ENCODE measurements at places on chromosomes 13 and 19.

GRCh38 chr19:50061650-50062049, 35.8 kb downstream of the ZNF473 start:
- DNase-seq, result no peak

- no peak for DNase-seq
Observed at GRCh38 chr13:45156565-45157361, 36.5 kb downstream of the GTF2F2 start.

DNA sequence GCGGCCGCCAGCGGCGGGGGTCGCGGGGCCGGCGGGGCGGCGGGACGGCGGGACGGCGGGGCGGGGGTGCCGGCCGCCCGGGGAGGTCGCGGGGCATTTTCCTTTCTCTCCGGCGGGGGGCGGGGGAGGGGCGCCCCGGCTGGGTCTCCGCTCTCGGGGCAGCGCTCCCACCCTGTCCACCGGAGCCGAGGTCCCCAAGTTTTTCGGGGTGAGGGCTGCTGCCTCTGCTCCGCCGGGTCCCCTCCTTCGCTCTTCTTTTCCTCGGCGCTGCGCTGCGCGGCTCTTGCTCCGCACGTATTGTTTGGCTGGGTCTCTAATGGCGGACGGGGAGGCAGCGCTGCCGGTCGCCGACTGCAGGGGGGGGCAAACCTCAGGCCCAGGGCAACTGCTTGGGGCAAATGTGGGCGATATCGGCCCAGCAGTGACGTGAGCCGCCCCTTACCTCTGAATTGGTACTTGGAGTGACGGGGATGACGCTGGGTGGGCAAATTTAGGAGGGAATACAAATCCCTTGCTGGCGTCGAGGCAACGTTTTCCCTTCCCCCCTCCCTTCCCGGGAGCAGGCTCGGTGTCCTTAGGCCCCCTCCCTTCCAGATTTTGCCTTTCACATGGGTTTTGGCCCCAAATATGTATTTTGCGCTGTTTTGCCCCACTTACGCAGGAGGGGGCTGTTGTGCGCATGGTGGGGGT, 759 bp downstream of the ZMYM2 start:
- DNase-seq, result peak; percentile 51

DNA sequence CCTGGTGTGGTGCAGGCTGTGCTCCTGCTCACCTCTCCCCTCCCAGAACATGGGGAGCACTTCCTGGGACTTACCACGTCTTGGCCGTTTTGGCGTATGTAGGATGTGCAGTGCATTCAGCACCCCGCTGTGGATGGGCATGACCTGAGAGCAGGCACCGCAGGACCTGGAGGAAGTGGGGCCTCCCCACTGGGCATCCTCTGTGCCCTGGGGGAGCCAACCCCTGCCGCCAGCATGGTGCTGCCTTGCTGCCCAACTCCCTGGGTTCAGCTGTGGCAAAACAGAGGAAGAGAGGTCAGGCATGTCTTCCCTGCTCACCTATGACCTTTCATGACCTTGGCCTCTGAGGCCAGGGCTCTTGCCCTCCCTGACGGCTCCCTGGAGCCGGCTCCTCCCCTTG, 103.5 kb downstream of the RAB20 start:
- no peak for DNase-seq

DNA sequence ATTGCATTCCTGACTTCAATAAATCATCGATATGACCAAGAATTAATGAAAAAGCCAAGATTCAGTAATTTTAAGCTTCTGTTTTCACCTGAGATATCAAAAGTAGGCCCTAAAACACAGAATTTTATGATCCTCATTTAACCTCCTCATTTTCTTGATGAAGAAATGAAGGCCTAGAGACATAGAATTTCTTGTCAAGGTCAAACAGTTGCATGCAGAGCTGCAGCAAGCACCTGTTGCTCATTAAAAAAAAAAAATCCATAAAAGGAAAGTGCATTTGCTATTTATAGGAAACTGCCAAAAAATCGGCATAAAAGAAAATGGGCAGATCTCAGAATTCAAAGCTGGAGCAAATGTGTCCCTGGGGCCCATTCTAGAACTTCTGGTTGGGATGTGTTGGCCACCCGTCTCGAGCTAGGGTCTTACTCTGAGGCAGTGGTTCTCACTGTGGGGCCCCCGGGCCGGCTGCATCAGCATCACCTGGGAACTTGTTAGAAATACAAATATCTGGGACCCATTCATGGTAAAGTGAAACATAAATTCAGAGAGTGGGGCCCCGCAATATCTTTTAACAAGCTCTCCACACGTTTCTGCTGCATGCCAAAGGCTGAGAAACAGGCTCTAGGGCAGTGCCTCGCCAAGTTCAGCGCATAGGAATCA, 224.7 kb upstream of the UBL3 start:
- no peak for DNase-seq

- DNase-seq, result no peak
Observed at GRCh38 chr13:110880627-110881026, 34.2 kb downstream of the ANKRD10 start.

- DNase-seq, result no peak
Observed at GRCh38 chr19:1811942-1812425, at the start of gene ATP8B3. ATP8B3 (minus strand) TSS chr19:1812276; CDS start chr19:1811736, 540 bp downstream.

DNA sequence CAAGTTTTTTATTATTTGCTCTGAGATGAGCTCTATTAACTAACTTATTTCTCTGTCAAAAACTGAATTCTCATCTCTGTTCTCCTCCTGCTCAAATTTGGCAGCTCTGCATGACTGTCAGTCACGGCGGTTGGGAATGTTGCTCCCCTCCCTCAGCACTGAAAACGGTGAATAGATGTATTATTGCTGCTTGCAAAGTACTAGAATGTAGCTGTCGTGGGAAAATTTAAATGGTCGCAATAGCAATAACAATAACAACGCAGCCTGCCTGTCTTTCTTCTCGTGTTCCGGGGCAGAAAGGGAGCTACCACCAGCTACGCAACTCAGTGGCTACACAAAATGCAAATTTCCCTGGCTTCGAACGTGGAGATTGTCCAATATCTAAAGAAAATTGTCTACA, 125.6 kb upstream of the FRY start:
- no peak for DNase-seq

DNA sequence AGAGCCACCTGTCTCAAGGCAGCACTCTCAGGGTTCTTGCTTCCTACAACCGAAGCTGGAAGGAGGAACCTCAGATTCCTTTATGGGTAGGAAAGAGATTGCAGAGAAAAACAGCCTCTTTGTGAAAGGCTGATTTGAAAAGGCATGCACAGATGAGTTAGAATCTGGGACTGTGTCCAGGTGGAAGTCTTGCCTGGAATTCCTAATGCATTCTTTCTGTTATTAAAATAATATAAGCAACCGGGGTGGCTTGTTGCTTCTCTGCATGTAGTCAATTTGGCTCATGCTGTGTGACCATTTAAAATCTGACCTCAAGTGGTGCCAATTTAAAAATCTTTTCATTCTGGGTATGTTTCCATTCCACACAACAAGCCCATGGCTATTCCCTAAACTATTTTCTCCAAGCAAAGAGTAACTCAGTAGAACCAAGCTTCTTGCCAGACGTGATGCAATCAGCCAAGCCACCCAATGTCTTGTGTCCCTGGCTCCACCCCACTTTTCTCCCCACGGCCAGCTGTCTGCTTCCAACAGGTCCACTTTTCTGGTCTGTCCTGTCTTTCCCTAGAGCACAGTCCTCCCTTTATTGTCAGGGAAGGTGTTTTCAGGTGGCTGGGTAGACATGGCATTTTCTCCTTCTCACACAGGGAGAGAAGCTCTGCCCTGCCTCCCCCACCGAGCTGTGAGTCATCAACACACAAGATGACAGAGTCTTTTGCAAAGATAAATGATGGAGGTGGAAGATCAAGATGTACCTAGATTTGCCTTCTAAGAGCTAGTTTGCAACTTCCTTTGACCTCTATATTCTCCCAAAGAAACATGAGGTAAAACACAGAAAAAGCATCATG, 394.3 kb downstream of the FOXO1 start:
- peak; percentile 26 for DNase-seq

- no peak for DNase-seq
Observed at GRCh38 chr19:10503002-10503789, at the start of gene KEAP1. KEAP1 (minus strand) TSS chr19:10503356; CDS start chr19:10500033, 3,323 bp downstream.

DNA sequence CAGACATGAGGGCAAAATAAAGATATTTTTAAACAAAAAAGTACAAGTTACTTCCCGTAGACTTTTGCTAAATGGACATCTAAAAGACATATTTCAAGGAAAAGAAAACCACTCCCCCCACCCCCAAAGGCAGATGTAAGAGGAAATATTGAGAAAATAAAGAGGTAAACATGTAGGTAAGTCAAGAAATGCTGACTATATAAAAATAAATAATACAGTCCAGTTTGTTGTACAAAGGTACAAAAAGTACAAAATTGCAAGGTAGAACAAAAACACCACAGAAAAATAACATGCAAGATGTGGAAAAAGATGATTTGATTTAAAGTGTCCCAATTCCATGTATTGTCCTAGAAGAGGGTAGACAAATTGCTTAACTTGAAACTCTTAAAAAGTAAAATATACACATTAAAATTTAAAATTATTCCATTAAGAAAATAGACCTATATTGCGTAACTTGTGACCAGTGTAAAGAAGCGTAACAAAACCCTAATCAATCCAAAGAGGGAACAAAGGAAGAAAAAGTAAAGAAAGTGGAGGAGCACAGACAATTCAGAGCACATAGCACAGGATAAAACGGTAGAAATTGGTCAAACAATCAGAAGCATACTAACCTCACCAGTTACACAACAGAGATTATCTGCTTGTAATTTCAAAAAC, 58.4 kb upstream of the FAM216B start:
- no peak for DNase-seq

- DNase-seq, result no peak
Observed at GRCh38 chr19:17989425-17990094, 18.4 kb upstream of the ARRDC2 start.

GRCh38 chr13:95156208-95156607, 145.0 kb downstream of the ABCC4 start:
- DNase-seq, result no peak

GRCh38 chr13:46058268-46058667, 5.7 kb upstream of the ZC3H13 start:
- DNase-seq, result no peak

DNA sequence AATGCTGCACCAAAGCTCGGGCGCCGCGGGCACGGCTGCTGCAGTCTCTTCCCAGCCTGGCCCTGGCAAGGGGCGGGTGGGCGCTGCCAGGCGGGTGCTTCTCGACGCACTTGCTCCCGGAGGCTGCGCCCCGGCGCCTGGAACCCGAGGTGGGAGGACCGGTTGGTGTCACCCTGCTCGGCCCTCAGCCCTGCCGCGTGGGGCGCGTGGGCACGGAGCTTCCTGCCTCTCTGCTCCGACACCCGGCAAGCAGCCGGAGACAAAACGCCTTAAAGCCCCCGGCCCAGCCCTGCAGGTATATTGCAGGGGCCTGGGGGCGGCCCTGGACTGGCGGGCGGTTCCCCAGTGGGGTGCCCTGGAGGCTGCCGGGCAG, 34.7 kb downstream of the BTBD2 start:
- DNase-seq, result no peak

DNA sequence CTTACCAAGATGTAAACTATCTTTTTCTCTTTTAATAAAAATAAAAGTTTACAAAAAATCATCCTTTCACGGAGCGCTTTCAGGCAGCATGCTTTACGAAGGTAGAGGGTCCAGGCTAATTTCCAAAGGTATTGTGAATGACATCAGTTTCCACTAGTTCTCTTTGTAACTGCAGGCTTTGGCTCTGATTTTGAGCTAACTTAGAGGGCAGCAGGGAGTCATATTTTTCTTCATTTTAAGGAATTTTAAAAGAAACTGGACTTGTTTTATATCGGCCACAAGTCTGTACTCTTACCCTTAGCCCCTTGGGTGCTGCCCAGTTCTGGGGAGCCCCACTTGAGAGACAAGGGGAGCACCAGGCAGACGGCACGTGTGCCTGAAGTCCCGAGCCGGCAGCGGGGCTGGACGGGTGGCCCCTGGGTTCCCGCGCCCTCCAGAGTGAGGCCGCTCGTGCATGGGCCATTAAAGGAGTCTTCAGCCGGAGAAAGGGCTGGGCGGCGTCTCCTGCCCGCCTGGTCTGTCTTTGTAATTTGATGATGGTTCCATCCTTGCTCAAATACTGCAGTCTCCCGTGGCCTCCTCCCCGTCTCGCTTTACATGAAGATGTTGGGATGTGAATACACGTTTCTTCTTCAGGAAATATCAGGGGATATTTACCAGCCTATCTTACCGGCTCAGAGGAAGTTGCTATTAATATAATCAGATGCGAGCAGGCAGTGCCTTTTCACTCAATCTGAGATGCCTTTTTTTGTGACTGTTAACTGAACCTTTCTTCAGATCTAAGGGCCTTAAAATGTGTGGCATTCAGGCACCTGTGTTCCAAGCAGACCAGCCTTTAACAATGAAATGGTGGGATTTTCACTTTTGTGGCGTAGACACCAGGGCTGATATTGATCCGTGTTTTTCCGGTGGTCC, 67.4 kb downstream of the GGACT start:
- no peak for DNase-seq

DNA sequence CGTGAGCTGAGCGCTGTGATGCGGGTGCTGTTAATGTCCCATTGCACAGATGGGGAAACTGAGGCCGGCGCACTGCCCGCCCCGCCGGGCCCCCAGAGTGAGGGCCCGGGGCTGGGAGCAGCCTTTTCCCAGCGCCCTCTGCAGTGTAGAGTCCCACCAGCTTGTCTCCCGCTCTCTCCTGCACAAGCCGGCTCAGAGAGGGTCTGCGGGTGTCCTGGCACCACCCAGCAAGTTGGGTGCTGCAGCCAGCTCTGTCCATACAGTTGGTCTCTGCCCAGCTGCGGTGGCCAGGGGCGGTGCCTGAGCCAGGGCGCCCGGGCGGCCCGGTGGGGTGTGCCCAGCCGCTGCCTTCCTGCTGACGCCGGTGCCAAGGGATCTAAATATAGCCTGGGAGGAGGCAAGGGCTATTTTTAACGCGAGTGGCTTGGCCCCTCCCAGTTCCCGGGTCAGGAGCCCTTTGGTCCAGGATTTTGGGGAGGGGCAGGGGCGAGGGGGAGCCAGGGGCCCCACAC, 19.3 kb downstream of the GADD45B start:
- DNase-seq, result no peak

- DNase-seq, result no peak
Observed at GRCh38 chr19:7337380-7338194, 11.2 kb upstream of the ARHGEF18 start.

- DNase-seq, result no peak
Observed at GRCh38 chr19:50632151-50632835, 7.4 kb downstream of the SYT3 start.

- DNase-seq, result no peak
Observed at GRCh38 chr13:33183431-33184111, 102.0 kb downstream of the STARD13 start.

DNA sequence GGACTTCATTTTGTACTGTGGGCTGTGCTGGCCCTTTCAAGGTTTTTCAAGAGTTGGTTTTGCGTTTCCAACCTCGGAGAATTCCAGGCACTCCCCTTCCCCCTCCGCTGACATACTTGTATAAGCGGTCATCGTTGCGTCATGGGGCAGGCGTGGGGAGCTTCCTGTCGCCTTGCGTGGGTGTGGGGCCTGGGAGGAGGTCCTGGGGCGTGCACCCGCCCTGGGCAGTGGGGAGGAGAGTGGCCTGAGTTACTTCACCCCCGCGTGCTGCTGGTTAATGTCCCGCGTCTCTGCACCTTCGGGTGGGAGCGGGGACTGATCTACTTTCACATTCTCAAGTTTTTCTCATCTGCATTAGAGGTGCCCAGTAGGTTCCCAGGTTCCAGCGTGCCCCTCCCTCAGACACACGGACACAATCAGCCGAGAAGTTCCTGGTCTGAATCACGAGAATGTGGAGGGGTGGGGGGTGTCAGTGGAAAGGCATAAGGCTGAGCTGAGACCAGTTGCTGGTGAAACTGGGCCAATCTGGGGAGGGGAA, 4.1 kb downstream of the IER2 start:
- no peak for DNase-seq

All from stimulated activated CD8-positive, alpha-beta memory T cell treated with anti-CD3 and anti-CD28 coated beads, Interleukin-15, amount 100 ng/mL, for 4 hours (primary cell).